CD4-positive, alpha-beta T cell treated with Interleukin-10 for 1 hour (primary cell): ENCODE measurements at places on chromosomes 4 and X.

- no peak for DNase-seq
Measured at GRCh38 chr4:8342651-8343261, 73.2 kb downstream of the HTRA3 start.

GRCh38 chrX:85111347-85111746, 107.7 kb downstream of the APOOL start:
- peak; percentile 2 for DNase-seq

DNA sequence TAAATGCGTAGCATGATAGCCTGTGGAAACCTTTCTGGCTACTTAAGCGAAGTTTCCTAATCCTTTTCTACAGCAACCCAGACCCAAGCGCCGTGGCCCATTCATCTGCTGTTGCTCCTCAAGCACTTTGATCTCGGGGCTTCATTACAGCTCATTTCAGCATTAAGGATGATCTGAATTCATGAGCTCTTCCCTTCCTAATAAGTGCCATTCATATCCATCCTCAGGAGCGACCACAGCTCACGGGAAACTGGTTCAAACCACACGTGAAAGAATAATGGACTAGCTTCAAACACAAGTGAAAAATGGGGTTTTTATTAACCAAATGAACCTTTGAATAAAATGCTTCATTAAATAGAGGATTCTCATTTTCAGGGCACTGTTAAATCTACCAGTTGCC, 202.6 kb upstream of the LEF1 start:
- DNase-seq, result no peak

DNA sequence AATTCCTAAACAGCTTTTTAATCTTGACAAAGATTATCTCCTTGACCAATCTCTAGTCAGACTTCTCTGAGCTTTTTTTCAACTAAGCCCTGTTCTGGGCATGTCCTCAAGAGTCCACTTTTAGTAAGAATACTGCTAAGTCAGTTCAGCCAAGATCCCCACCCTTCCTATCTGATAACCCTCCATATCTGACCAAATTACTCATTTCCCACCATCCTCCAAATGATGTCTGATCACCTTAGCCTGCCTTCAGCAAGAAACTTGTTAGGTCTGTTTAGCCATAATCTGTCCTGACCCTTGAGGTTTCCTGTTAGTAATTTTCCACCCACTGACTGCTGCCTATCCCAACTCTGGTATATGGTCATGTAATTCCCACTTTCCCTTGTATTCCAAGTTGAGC, 65.2 kb downstream of the FAM13A start:
- DNase-seq, result no peak

DNA sequence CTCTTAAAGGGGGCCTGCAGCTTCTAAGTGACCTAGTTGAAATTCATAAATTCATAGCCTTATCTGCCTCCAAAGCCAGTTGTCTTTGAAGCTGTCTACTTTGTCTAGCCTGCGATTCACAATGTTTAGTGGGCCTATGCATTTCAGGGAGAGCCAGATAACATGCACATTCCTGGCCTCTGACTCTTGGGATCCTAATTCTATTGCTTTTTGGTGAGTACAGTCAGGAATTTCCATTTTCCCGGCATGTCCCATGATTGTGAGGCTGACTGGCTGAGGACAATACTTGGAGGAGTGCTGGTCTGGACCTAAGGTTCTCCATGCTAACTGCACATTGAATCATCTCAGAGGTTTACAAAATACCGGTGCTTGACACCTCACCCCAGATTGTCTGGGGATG, 155.0 kb downstream of the MSL3 start:
- no peak for DNase-seq

- DNase-seq, result no peak
Measured at GRCh38 chrX:41332005-41332404, 2.0 kb upstream of the DDX3X start.

DNA sequence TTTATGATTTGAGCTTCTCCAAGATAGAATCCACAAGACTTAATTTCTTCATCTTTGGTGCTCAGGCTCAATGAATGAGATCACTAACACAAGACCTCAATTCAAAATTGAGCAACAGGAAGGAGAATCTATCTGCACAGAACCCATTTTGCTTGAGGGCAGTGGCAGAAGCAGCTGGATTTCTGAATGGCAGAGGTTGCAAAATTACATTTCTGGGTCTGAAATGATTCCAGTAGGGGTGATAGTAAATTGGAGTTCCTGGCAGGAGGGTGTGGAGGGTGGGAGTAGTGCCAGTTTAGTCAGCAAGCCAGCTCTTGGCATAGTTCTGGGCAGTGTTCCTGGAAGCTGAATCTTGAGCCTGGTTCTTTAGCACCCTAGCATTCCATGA, 281.1 kb downstream of the SLC7A11 start:
- no peak for DNase-seq

GRCh38 chrX:37357436-37357835, 8.3 kb downstream of the PRRG1 start:
- no peak for DNase-seq

GRCh38 chrX:96838537-96838936, 45.2 kb upstream of the RPA4 start:
- no peak for DNase-seq
